ENCODE measurements at places on chromosomes 11 and 22.

- DNase-seq = peak; percentile 56
Observed at GRCh38 chr11:113474362-113475159, 637 bp downstream of the DRD2 start.

DNA sequence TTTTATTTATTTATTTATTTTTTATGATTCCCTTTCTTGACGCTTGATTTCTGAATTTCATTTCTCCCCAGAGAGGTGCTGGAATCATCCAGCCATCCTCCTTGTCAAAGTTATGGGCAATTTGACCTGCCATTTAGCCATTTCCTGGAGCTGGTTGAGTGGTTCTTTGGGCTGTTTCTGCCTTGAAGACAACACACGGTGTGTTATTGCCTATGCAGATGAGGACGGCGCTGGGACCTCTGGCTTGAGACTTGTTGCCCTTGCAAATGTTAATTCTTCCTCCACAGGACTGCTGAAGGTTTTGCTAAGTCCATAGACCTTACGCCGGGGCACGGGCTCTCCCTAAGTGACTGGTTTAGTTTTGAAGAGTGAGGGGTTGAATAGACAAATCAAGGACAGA is 147.9 kb upstream of the PLET1 start:
- DNase-seq = no peak

- DNase-seq = no peak
Observed at GRCh38 chr11:122681070-122681469, 25.5 kb downstream of the UBASH3B start.

DNA sequence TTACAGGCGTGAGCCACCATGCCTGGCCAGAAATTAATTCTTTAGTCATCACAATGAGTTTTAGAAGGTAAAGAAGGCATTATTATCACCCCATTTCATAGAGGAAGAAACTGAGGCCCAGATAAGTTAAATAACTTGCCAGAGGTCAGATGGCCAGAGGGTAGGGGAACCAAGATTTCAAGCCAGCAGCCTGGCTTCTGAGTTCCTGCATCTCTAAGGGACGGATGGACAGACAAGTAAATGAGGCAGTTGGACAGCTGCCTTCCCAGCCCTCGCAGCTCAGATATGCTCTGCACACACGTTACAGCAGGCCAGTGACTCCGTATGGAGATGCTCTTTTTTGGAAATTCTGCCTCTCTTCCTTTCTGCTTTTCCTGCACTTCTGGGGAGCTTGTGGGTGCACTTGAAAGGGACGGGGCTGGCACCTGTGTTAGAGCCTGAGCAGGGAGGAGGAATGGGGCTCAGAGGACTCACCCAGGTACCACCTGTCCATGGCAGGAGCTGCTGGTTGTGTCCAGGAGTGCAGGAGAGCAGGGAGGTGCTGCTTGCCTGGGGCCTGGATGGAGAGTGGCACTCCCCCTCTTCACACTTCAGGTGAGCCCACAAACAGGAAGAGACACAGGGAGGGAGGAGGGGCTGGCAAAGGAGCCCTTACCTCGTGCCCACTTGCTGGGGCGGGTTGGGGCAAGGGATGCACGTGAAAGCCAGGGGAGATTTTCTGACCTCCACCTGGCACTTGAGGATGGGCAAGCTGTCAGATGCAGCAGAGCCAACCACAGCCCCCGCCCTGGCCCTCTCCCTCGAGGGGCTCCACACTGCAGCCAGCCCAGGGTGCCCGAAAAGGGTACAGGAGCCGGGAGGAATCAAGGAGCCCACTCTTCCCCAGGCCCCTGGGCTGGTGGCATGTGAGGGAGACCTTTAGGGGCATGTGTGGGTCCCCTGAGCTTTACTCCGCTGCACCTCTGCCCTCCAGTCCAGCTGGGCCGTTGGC is 3.3 kb upstream of the FXYD2 start:
- peak; percentile 85 for DNase-seq

DNA sequence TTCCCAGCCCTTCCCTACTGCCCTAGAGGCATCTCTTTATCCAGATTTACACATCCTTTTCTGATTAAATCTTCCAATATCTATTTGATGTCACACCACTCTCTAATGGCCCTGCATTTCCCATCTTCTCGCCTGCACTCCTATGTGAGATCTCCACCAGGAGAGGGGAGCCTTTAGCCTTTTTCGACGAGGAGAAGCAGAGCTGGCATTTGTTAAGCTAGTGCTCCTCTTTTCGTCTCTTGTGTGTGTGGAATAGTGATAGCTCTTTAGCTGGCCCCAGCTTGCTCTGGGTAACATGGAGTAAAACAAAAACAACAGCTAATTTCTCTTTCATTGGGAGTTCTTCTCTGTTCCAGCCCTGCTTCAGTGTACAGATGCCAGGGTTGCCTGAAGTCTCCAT is 536.5 kb downstream of the NTM start:
- DNase-seq = no peak

GRCh38 chr22:30871391-30872284 is 96.9 kb downstream of the MORC2 start:
- DNase-seq = no peak

DNA sequence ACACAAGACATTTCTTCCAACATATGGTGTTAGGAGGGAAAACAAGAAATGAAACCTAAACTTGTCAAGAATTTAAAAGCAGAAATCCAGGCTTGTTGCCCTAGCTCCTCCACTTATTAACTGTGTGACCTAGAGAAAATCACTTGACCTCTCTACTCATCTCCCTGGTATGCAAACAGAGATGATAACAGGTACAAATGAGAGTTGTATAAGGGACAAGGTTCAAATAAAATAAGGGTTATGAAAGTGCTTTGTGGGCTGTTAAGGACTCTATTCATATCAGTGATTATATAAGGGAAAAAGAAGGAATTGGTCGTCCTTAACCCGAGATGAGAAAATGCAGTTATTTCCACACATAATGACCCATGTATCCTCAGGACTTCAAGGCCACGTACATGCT is 372.7 kb upstream of the TENM4 start:
- no peak for DNase-seq

DNA sequence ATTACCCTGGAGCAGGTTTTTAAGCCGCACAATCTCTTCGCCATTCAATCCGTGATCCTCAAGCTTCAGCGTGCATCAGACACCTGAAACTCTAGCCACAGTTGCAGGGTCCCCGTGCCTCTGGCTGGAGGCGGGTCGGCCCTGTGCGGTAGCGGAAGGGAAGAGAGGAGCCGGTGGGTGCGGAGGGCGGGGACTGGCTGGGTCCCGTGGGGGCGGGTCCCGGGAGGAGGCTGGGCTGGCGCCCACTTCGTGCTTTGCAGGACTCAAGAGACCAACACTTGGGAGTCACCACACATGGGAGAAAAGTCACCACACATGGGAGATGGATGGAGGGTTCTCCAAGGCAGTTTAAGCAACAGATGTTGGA is 772 bp downstream of the C22orf15 start:
- DNase-seq = peak; percentile 50

GRCh38 chr11:36162006-36162882 is 127.0 kb downstream of the COMMD9 start:
- no peak for DNase-seq

DNA sequence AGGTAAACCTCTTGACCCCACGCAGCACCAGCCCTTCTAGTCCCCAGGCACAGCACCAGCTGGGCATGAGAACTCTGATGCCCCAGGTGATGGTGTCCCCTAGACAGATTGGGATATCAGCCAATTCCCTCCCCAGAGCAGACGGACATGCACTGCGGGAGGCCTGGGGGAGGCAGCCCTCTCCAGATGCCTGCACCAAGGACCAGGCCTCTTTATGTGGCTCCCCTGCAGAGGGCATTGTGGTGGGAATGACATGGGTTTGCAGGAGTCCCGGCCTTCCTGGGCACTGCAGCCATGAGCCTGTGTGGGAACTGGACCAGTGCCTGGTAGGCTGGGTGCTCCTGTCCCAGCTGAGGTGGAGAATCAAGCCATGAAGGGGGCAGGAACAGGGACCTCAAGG is 25.9 kb downstream of the PPM1F start:
- DNase-seq = no peak

GRCh38 chr11:77506857-77507256 is 33.0 kb upstream of the PAK1 start:
- DNase-seq = peak; percentile 7

Data from DND-41 (cell line).